ENCODE measurements at places on chromosomes 3 and 15.

GRCh38 chr3:39254806-39255449 is 24.9 kb downstream of the CX3CR1 start:
- no peak for DNase-seq

GRCh38 chr15:65307978-65308377 is 3.5 kb downstream of the RNU5B-1 start:
- DNase-seq = no peak

DNA sequence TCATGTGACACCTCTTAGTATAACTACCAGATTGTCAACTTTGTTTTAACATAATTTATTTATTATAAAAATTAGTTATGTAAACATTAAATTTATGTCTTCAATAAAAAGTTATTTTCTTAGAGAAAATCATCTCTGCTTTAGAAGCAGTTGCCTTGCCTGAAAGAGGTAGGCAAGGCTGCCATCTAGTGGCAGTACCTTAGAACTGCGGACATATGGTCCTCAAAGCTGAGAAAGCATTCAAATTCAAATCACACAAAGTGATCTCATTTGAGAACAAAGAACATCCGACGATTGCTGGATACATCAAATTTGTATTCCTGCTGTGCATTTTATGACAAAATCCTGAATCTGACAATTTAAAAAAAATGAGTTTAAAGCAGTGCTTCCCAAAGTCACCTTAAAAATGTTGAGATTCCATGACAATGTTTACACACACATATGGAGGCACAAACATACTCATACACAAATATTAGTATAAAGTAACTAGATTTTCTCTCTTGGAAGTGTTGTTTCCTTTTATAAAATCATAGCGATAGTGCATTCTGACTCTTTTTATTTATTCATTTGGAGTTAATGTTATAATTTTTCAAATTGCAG is 617.4 kb downstream of the CADM2 start:
- DNase-seq = no peak

DNA sequence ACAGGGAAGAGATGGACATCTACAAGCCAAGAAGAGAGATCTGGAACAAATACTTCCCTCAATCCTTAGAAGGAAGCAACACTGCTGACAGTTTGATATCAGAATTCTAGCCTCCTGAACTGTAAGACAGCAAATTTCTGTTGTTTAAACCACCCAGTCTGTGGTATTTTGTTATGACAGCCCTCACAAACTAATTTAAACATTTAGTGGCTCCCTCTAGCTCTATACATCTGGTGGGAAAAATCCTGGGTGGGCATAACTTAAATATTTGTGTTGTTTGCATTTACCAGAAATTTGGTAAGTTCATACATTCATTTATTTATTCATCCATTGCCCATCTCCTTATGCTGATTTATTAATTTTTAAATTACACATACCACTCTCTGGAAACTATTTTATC is 62.5 kb upstream of the GSK3B start:
- DNase-seq = no peak

- DNase-seq = no peak
Observed at GRCh38 chr3:59791774-59792308, 742.0 kb upstream of the CFAP20DC start.

DNA sequence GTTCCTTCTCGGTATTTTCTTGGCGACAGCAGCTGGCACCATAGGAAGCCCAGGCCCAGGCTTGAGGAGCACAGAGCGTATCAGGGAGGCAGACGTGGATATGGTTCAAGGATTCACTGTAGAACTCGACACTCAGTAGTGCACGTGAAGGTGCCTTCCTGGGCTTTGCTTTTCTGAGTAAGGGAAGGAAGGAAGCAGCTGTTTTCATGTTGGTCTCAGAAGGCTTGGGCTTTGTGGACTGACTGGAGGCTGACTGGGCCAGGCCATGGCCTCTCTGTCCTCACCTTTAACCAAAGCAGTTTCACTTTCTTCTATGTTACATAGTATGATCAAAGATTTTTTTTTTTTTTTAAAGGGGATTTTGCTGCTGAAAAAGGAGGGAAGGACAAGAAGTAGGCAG is 6.9 kb upstream of the GHRL start:
- DNase-seq = no peak

- no peak for DNase-seq
Observed at GRCh38 chr3:59808446-59808845, 758.6 kb upstream of the CFAP20DC start.

- no peak for DNase-seq
Observed at GRCh38 chr3:60313951-60314461, 937.2 kb downstream of the FHIT start.

DNA sequence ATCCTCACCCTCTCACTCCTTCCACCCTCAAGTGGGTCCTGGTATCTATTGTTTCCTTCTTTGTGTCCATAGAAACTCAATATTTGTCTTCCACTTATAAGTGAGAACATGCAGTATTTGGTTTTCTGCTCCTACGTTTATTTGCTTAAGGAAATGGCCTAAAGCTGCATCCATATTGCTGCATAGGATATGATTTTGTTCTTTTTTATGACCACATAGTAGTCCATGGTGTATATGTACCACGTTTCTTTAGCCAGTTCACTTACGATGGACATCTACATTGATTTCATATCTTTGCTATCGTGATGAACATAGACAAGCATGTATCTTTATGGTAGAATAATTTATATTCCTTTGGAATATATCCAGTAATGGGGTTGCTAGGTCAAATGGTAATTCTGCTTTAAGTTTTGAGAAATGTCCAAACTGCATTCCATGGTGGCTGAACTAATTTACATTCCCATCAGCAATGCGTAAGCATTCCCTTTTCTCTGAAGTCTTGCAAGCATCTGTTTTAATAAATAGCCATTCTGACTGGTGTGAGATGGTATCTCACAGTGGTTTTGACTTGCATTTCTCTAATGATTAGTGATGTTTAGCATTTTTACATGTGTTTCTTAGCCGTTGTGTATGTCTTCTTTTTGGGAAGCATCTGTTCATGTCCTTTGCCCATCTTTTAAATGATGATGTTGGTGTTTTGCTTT is 650.2 kb downstream of the ZNF385D start:
- DNase-seq = no peak

DNA sequence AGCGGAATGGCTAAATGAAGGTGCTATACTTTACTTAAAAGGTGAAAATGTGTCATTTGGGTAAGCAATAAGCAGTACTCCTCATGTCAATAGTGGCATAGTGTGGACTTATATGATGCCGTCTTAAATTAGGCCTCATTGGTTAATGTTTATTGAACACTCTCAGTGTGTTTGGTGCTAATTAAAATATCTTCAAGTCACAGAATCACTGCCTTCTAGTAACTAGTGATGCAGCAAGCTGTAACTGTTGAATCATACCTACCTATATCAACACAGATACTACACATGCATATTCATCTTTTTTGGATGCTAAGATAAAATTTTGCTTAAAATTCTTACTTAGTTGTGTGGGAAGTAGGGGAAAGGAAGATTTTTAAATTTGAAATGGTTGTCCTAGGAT is 30.7 kb downstream of the ARHGAP31 start:
- DNase-seq = no peak

DNA sequence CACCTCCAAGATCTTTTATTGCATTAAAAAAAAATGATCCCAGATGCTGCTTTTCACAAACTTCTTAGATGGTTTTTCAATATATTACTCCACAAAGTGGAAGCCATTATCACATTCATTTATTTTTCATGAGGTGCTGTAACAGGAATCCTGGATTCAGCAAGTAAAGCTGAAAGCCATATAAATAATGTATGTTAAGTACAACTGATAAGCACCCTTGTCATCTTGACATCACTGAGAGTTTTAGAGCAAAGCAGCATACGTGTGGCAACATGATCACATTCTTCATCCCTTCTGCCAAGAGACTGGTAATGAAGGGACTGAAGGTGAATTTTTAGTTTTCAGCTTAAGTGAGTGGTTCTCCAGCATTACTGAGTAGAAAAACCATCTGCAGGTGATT is 44.9 kb upstream of the LRRFIP2 start:
- no peak for DNase-seq

- no peak for DNase-seq
Observed at GRCh38 chr3:73212683-73213082, 151.2 kb downstream of the EBLN2 start.

DNA sequence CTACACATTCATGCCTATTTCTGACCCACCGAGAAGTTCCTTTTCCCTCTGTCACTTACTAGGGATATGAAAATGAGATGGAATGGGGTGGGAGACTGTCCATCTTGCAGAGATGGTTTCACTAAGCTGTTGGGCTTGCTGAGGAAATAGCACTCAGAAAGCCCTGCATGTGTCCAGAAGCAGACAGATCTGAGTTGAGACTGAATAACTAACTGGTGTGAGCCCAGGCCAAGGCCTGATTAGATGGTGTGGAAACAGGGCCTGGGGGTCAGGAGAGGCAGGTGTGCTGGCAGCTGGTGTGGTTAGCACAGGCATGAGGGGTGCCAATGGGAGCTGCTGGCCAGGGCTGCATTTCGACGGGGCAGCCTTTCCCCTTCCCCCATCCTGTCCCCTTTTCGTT is 72.1 kb downstream of the CLSTN2 start:
- DNase-seq = no peak

DNA sequence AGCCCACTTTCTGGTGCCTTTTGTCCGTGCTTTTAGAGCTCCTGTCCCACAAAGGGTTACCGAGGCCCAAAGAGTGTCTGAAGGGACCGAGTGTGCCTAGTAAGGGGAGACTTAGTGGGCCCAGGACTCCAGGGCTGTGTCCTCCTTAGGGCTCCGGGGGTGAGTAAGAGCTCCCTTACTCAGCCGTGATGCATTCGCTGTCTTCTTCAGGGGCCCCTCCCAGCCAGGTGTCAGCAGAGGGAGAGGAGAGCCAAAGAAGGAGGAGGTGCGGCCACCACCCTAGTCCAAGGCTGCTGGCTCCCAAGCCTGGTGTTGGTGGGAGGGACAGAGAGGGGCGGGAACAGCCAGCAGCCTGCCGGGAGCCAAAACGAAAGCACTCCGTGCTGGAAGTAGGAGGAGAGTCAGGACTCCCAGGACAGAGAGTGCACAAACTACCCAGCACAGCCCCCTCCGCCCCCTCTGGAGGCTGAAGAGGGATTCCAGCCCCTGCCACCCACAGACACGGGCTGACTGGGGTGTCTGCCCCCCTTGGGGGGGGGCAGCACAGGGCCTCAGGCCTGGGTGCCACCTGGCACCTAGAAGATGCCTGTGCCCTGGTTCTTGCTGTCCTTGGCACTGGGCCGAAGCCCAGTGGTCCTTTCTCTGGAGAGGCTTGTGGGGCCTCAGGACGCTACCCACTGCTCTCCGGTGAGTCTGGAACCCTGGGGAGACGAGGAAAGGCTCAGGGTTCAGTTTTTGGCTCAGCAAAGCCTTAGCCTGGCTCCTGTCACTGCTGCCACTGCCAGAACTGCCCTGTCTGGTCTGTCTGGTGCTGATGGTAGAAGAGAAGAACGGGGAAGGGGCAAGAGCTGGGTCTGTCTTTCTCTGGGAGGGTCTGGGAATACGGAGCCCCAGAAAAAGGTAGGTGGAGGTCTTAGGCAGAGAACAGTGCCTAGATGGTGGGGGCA is at the start of gene IL17RC:
Gene IL17RC (plus strand): TSS at position 365 of the 947 bp plus-strand sequence. CDS start 218 bp downstream, at position 583.
- DNase-seq = no peak

DNA sequence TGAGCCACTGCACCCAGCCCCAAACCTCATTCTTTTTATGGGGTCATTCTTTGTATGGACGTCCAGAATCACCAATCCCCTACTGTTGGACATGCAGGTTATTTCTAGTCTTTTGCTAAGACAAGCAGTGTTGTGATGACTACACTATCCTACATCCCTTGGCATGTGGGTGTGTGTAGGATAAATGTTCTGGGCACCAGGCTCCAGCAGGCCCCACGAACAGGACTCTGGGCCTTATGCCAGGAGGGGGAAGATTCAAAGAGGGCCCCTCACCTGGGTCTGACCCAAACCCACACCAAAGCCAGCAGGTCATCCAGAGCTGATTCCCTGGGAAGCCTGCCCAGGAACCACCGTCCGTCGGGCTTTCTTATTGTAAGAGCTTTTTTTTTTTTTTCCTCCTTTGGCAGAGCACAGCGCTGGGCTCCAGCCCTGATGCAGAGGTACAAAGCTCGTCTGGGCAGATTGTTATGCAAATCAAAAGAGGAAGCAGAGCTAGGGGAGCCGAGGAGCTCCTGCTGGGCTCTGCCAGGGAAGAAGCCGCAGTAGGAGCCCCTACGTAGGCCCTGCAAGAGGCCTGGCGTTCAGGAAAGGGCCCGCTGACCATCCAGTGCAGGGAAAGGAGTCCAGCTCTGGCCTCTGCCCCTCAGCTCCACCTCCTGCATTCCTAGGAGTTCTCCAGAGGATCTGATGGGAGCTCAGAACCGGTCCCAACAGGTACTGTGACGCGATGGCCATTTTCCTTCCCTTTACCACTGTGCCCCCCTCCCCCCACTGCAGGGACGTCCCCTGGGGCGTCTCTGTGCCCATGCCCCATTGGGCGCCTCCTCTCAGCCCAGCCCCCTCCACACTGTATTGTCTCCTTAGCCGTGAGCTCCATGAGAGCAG is 29.0 kb upstream of the FURIN start:
- no peak for DNase-seq

DNA sequence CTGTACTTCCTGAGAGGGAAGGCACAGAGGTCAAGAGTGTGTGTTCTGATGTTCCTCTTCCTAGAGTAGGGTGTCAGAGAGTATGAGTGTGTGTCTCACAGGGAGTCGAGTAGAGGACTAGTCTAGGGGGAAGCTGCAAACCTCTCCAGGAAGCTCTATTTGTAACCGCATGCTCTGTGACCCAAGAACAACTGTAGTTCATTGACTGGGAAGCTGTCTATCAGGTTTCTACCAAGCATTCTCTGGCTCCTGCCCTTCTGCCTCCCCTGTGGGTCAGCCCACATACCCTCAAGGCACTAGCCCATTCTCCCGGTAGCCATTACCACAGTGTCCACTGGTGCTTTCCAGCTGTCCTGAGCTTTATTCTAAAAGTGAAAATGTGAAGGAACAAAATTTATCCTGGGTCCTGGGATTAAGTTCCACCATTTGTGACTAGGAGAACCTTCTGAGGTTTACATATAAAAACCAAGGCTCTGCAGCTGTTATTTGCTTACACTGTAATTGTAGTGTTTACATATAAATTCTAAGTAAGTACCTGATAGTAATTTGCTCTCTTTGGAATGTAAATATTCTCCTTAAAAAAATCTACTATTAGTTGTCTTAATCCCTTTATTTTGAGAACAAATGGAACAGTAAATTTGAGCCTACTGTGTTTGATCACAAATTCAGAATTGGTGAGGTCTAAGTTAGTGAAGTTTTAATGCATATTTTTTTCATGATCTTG is 40.7 kb downstream of the MYRIP start:
- no peak for DNase-seq

All from GM04503 (cell line).